ENCODE measurements at places on chromosomes 7 and 10.

GRCh38 chr10:122478971-122479370 lies 17.6 kb downstream of the HTRA1 start:
- DNase-seq: no peak

DNA sequence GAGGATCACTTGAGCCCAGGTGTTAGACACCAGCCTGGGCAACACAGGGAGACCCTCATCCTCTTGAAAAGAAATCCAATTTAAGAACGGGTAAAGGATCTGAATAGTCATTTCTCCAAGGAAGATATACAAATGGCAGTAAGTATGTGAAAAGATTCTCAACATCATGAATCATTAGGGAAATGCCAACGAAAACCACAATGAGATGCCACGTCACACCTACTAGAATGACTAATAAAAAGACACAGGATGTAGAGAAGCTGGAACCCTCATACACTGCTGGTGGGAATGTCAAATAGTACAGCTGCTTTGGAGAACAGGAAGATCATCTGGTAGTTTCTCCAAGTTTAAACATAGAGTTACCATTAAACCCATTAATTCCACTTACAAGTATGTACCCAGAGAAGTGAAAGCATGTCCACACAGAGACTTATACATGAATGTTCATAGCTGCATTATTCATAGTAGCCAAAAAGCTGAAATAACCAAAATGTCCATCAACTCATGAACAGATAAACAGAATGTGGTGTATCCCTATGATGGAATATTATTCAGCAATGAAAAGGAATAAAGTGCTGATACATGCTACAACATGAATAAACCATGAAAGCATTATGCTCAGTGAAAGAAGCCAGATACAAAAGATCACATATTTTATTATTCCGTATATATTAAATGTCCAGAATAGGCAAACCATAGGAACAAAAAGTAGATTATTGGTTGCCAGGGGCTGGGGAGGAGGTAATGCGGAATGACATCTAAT lies 13.1 kb upstream of the ZMIZ2 start:
- no peak for DNase-seq

DNA sequence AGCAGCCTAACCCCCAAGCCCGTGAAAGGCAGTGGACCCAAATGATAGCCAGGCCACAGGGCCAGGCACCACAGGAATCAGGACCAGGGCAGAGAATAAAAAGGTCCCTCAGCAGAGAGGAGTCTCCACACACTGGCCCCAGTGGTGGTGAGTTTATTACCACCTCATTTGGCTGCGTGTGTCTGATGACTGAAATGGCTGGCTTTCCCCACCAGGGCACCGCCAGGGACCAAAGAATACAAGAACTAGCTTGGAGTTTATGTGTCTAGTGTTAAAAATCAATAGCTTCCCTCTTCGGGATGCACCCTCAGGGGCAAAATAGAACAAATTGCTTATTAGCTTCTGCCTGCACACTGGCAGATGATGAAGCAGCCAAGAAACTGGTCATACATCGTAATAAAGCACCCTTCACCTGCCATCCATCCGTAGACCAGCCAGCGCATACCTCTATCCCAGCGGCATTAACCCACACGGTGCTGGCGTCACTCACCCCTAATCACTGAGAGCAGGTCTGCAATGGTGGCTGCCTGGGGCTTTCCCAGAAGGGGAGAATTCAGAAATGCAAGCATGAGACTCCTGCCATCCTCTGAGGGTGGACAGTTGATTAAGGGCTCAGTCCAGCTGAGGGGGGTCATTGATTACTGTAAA lies 223.7 kb upstream of the ZMIZ1 start:
- DNase-seq: no peak

GRCh38 chr7:80902019-80902418 lies 16.8 kb downstream of the SEMA3C start:
- no peak for DNase-seq

DNA sequence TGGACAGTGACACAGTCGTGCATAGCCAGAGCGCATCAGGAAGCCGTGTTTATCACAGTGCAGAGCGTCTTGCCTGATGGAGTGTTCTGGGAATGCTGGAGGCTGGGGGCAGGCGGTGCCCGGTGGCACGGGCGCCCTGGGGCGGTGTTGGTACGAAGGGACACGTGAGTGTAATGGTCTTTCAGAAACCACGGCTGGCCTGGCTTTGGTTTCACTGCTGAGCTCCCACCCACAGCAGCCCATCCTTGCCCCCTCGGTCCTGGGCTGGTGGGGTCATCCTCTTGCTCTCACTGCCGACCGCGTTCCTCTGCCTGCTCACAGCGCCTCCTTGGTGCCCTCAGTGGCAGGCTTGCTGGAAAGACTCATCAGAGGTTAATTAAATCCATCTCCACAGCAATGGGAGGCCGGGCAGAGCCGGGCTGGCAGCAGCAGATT lies 50.6 kb downstream of the NKX6-2 start:
- no peak for DNase-seq

DNA sequence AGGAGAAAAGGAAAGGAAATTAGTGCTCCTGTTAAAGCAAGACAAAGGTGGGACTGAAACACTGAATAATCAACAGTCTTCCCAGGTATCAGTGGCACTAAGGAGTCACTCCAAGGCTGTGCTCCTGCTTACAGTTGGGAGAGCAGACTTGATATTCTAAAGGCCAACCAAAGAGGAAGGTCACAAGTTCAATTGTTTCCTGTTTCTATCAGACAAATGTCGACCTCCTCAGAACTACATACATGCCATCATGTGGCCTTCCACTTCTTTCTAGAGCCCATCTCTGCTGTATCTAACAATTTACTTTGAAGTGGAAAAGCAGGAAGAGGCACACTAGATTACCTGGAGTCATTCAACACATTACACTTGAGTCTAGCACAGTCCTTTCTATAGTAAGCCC lies 3.4 kb downstream of the ZNF239 start:
- DNase-seq: no peak

DNA sequence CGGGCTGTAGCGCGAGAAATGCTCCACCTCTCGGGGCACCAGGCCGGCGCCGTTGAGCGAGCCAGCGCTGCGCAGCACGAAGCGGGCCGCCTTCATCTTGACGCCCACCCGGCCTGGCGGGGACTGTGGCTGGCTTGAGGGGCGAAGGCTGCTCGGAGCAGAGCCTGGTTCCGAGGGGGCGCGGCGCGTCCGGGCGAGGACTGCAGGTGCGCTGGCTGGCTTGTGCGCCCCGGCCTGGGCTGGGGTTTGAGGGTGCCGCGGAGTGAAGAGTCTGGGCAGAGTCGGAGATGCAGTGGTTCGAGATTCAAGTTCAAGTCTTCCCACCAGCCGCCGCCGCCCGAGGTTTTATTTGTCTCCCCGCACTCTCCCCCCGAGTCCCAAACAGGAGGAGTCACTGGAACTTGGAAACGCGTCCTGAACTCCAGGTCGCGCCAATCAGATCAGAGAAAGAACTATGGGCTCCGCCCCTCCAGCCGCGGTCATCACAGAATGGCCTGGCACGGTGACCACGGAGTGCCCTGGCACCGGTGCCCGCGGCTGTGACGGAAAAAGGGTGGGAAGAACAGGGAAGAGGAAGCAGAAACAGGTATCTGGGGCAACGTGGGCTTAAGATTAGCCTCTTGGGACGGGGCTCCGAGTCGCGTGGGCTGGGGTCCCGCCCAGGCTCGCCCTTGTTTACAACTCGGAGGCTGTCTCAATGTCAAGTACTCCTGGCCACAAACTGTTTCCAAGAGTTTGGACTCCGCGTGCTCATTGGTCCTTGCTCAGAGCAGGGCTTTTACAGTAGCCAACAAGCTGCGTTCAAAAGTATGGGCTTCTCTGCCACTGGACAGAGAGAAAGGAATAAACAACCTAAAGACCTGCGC lies at the start of gene PDK4:
TSS of gene PDK4 (minus strand) at position 319 of the 866 bp plus-strand sequence. CDS start at position 96, 223 bp downstream.
- DNase-seq: peak; percentile 64

DNA sequence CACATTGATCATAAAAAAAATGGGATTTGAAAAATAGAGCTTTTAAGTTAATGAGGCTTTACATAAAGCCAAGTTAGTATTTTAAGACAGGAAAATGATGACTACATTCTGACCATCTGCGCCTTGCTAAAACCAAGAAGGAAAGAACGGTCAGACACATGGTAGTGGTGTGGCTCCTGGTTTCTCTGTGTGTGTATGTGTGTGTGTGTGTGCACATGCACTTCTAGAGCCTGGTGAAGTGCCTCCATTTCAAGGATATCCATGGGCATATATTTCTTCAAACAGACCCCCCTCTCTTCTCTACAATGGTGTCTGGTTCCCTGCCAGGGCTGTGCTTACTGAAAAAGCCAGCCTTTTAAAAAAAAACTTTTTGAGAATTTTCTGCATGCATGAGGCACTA lies 80.9 kb downstream of the FRMPD2 start:
- no peak for DNase-seq

DNA sequence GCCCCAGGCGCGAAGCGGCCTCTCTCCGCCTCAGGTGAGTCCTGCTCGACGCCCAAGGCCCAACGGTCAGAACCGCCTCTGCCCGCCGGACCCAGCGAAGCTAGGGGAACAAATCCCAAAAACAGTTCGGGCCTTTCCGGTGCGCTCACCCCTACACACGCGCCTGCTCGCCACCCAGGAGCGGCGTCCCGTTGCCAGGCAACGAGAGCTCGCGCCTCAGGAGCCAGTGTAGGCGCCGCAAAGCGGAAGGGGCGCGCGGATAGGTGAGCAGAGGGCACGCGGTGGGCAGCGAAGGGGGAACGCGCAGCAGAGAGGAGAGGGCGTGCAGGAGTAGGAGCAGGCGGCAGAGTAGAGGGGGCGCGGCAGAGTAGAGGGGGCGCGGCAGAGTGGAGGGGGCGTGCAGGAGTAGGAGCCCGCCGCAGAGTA lies at the start of the genes DYDC1 and DYDC2:
TSS of gene DYDC1 (minus strand) at position 193 of the 426 bp plus-strand sequence. CDS start 4,154 bp downstream, outside the sequence.
TSS of gene DYDC2 (plus strand) at position 219 of the 426 bp plus-strand sequence. CDS start 5,663 bp downstream, outside the sequence.
- DNase-seq: peak; percentile 83

DNA sequence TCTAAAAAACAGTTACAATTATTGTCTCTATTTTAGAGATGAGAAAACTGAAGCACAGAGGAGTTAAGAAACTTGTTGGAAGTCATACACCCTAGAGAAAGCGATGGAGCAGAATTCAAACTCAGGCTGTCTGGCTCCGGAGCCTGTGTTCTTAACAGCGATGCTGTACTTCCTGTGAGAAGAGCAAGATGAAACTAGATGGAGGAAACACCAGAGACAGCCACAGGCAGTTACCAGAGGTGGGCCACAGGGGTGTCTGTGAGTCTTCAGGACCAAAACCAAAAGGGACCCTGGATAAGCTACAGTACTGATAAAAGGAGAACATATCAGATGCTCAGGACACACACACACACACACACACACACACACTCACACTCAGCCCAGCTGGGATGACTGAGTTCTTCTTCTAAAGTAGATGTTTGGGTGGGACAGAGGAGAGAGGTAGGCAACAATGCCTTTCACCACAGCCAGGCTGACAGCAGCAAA lies 289.2 kb downstream of the FZD1 start:
- DNase-seq: no peak

DNA sequence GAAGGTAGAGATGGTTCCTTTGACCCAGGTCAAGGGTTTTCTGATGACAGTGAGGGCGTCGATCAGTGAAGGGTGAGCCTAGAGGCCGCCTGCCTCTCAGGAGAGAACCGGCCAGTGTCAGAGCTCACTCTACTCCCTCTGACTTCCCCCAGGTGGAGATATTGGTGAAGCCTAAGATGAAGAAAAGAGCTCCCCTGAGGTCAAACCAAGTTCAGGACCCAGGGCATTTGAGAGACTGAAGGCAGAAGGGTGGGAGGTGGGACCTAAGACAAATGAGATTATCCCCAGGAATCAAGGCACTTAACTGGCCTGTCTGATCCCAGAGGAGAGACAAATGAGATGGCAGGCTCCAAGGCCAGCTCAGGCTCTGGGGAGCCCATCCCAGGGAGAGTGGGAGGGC lies 104.7 kb downstream of the CDH23 start:
- DNase-seq: no peak

- no peak for DNase-seq
These were observed 512.6 kb downstream of the PTPRN2 start for GRCh38 chr7:158074896-158075632.

- DNase-seq: no peak
These were observed 11.2 kb downstream of the CASP2 start for GRCh38 chr7:143299346-143299745.

GRCh38 chr10:82953331-82953730 lies 1078.3 kb downstream of the NRG3 start:
- DNase-seq: no peak

- no peak for DNase-seq
These were observed 721 bp downstream of the ARL3 start for GRCh38 chr10:102713539-102713813.

- DNase-seq: no peak
These were observed 216.2 kb downstream of the KIAA1217 start for GRCh38 chr10:24425151-24425550.

DNA sequence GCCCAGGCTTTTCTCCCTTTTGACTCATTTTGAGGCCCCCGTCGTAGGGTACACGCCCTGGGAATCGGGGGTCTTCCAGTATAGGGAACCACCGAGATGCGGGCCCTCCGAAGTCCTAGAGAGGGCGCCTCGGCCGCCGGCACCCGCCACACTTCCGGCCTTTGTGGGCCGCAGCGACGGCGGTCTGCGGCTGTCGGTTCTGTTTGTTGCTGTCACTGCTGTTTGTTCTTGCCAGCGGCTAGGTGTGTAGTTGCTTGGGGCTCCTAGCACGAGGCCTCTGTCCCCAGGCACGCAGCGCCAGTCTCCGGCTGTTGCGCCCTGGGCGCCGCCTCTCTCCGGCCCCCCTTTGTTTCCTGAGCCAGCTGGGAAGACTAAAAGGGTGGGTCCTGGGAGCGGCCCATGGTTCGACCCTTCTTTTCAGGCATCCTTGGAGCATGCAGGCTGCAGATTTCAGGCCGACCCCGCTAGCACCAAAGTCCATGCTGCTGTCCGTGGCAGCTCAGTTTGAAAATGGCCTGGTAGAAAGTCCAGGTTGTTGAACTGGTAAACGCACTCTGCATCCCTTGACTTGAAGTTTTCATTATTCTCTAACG lies 17.8 kb upstream of the ZKSCAN1 start:
- peak; percentile 73 for DNase-seq

DNA sequence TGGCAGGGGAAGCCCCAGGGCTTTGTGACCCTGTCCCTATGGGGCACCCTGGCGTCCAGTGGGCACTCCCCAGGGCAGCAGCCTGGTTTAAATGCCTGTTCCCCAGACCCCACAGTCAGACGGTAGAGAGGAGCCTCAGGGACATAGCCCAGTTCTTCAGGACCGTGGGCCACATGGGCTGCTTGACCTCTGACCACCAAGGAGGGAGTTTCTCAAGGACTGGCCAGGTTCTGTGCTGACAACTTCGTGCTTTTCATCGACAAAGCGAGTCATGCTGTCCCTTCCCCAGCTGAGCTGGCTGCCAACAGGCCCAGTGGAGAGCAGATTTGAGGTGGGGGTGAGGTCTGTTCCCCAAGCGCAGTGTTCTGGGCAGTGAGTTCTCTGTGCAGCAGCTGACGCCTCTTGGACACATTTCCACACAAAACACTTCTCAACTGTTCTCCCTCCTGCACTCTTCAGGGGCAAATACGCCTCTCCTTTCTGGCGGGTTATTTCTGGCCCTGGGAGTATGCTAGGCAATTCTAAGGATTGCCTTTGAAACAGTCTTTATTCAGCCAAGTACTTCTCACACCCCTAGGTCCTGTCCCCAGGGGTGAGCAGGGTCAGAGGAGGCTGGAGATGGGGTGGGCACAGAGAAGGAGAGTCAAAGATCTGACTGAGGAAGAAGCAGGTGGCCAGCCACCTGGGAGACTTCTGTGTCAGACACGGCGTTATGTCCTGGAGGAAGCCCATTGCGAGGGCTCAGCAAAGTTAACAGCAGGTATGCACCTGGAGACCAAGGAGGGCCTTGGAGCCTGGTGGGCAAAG lies 57.3 kb upstream of the CAMK2B start:
- peak; percentile 36 for DNase-seq

GRCh38 chr10:112593023-112593422 lies 146.0 kb downstream of the VTI1A start:
- DNase-seq: no peak

Measured in ecto neural progenitor cell (in vitro differentiated cells).